ENCODE measurements at places on chromosomes 4 and X. TPM values are rescaled to one million over a fixed set of nuclear protein-coding genes. Genes with fewer than 3 reads are reported as not detected.

GRCh38 chr4:170271723-170272122 lies 182.0 kb upstream of the AADAT start:
- DNase-seq, result no peak

DNA sequence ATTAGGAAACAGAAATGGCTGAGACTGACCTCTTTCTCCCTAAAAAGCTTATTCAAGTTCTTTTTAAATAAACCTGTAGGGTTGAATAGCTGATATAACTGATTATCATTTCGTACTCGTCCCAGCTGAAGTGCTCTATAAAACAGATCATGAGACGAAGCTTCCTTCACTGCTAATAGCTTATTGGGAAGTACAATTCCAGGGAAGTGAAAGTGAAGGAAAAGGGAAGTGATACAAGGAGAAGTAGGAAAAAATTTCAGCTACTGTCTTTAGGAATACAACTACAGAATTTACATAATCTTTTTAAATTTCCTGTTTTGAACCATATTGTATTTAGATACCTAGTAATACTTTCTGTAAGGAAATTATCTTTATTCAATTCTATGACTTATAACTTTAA lies 103.0 kb downstream of the SNCA start:
- DNase-seq, result no peak

DNA sequence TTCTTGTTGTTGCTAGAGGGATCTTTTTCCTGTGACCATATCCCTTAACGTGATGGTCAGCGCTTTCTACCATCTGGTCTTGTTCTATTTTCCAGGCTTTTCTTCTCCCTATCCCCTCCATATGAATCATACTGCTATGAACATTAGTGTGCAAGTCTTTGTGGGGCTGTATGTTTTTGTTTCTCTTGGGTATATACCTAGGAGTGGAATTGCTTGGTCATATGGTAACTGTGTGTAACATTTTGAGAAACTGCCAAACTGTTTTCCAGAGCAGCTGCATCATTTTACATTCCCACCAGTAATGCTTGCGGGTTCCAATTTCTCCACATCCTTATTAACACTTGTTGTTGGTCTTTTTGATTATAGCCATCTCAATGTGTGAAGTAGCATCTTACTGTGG lies 121.4 kb downstream of the SPRY1 start:
- no peak for DNase-seq

GRCh38 chr4:75340561-75340960 lies 173.6 kb downstream of the RCHY1 start:
- DNase-seq, result no peak

- DNase-seq, result no peak
Measured at GRCh38 chr4:1927675-1928074, 56.5 kb downstream of the NSD2 start.

- DNase-seq, result no peak
Measured at GRCh38 chrX:41442824-41443550, 4.2 kb upstream of the NYX start.

DNA sequence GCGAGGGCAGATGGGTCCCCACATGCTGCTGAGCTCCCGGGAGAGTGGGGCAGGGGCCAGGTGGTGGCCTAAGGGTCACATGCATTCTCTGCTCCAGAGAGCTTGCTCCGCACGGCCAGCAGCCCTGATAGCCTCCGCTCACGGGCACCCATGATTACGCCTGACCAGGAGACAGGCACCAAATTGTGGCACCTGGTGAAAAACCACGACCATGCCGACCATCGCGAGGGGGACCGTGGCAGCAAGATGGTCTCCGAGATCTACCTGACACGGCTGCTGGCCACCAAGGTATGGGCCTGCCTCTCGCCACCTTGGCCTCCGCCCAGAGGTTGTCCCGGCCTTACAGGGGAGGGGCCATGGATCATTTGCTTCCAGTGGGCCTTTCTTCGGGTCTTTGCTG lies 9.2 kb downstream of the LAGE3 start:
- no peak for DNase-seq

SH2D1A gene
- not detected for polyA plus RNA-seq

DNA sequence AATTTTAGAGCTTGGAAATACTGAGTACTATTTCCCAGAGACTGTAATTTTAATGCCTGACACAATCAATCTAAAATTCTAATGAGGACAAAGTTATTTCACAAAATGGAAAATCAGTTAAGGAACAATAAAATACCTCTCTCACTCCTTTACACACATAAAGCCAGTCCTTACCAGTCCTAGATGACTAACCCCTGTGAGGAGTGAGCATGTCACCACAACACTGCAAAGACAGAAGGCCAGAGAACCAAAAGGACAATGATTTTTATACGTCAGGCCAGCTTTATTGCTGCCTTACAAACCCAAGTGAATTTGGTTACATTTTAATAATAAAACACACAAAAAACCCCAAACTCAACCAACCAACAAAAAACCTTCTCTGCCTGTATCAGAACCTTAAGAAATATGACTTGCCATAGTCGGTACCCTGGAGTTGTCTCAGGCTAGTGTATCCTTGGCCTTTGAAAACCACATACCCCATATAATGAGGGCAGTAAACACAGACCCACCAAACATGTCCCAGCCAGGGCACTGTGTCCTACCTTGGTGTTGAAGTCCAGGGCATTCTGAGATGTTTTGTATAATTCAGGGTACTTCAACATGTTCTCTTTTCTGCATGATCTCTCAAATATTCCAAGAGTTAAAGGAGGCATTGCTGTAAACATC lies 57.6 kb downstream of the SHISA3 start:
- DNase-seq, result no peak

CRMP1 gene
- polyA plus RNA-seq, result 0.06 TPM

NDUFC1 gene
- 65.2 TPM for polyA plus RNA-seq
